Myometrial cell (primary cell): ENCODE measurements at places on chromosomes 7 and 10. TPM values are rescaled to one million over a fixed set of nuclear protein-coding genes. Genes with fewer than 3 reads are reported as not detected.

Gene EPHA1
- not detected in 2 replicates for total RNA-seq

Gene NRP1
- 182 and 221 TPM in 2 replicates for total RNA-seq

Gene IDI2
- total RNA-seq = not detected in 2 replicates

Gene ABCF2
- 69.5 and 72.6 TPM in 2 replicates for total RNA-seq

Gene DNAH11
- total RNA-seq = under 0.01 and 1.4 TPM in 2 replicates

Gene SEMA3C
- total RNA-seq = 388 and 438 TPM in 2 replicates

Gene RBP3
- under 0.01 TPM in 1 of 2 replicates, not detected in the other for total RNA-seq

Gene CUZD1
- 0.18 and 0.29 TPM in 2 replicates for total RNA-seq

Gene SP4
- total RNA-seq = 2.6 and 4.1 TPM in 2 replicates

Gene PRKAG2
- 23.4 and 25.0 TPM in 2 replicates for total RNA-seq
